Activated T-cell treated with anti-CD3 and anti-CD28 coated beads for 24 hours (primary cell): ENCODE measurements at places on chromosomes 3 and 15.

- DNase-seq: no peak
Measured at GRCh38 chr15:41876007-41876406, 17.8 kb downstream of the SPTBN5 start.

DNA sequence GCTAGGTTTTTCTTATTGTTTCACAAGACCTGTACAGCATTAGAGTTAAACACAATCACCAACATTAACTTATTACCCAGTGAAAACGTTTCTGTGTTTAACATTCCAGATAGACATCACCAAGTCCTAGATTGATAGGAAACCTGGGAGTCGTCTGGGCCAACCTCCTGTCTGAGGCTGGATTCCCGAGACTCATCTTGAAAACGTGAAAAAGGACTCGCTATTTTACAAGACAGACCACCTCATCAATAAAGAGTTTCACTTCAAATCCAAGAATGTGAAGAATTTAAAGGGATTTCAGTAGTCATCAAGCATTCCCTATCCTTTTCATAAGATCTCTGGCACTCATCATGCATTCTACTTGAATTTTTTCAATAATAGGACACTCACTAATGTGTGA, 626.6 kb downstream of the MCTP2 start:
- no peak for DNase-seq

GRCh38 chr3:5155241-5155640, 32.3 kb upstream of the EDEM1 start:
- no peak for DNase-seq

GRCh38 chr3:147925272-147925671, 516.1 kb downstream of the ZIC1 start:
- DNase-seq: no peak

DNA sequence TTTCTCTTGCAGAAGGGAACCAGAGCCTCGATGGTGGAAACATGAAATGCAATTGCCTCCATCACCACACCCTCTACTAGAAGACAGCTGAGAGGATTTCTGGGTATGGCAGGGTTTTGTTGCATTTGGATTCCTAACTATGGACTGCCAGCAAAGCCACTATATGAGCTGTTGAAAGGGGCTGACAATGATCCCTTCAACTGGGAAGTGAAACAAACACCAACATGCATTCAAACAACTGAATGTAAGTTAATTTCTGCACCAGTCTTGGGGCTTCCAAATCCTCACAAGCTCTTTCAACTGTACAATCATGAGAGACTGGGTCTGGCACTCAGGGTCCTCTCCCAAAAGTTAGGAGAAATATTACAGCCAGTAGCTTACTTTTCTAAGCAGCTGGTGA, 116.7 kb upstream of the PLCL2 start:
- DNase-seq: no peak

- DNase-seq: no peak
Measured at GRCh38 chr3:97793420-97794019, 28.3 kb upstream of the CRYBG3 start.

GRCh38 chr3:105158286-105158685, 208.4 kb upstream of the ALCAM start:
- DNase-seq: no peak

DNA sequence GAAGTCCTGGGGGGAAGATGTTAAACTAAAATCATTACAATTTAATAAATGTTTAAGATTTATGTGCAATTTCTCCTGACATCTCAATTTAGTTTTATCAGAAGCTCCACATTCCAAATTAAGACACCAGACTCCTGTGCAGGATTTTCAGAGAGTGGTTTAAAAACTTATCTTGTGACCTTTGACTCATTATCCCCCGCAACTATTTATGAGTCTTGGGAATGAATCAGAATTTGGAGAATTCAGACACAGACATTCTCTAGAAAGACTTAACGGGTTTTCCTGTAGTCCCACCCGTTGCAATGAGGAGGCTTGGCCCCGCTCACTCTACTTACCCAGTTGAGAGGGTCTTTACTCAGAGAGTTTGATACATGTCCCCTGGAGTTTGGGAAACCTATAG, 7.1 kb downstream of the OR5K2 start:
- no peak for DNase-seq

DNA sequence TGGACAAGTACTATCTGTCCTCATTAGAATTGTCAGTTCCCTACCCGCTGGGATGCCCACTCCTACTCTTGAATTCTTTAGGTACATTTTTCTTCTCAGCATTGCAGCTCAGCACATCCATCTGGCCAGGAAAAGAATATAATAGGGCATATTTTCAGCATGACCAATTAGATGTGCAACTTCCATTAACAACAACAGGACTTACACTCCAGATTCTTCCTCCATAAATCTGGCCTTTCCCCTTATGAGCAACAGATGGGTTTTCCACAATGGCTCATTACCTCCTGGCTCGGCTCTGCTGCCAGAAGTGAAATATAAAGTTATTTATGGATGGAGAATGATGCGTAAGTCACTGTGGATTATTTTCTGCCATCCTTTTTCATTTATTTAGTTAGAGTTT, 443.8 kb upstream of the TGFBR2 start:
- DNase-seq: no peak

- no peak for DNase-seq
Measured at GRCh38 chr3:101689286-101689685, 2.8 kb upstream of the RPL24 start.

DNA sequence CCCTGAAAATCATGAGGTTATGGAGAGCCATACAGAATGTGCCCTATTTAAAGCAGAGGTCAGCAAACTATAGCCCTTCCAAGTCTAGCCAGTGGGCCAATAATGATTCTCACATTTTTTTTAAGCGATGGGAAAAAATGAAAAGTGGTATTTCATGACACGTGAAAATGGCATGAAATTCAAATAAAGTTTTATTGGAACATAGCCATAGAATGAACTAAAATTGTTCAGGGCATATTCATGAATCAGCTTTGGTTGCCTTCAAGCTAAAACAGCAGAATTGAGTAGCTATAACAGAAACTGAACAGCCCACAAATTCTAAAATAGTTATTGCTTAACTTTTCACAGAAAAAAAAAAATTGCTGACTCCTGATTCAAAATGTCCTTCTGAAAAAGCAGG, 104.5 kb downstream of the TFG start:
- no peak for DNase-seq

DNA sequence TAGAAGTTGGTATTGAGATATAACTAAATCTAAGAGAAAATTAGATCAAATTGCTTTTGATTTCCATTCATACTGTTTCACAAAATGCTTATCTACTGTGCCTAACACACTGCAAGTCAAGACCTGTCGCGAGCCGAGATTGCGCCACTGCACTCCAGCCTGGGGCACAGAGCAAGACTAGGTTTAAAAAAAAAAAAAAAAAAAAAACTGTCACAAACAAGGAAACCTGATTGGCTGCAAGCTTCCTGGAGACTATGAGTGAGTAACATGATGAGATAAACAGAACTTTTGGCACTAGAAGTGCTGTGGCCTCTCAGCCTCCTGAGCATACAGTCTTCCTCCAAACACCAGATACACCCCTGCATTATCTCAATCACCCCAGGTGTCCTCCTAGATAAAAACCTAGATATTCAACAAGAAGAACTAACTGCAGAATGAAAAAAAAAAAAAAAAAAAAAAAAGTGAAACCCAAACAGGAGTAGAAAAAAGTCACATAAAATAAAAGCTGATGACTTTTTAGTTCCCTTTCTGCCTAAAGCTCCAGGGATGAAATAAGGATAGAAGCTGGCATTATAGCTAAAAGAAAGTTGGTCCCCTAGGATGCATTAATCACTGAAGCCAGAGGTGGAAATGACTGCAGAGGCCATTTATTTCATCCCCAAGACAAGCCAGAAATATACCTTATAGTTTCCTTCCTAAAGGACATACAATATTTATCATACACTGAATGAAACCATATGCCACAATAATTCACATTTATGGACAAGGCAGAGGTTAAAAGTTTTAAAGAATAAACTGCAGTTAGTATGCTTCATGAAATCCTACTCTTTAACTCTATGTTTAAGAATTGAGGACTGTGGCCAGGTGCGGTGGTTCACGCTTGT, 82.4 kb downstream of the P3H2 start:
- DNase-seq: no peak

DNA sequence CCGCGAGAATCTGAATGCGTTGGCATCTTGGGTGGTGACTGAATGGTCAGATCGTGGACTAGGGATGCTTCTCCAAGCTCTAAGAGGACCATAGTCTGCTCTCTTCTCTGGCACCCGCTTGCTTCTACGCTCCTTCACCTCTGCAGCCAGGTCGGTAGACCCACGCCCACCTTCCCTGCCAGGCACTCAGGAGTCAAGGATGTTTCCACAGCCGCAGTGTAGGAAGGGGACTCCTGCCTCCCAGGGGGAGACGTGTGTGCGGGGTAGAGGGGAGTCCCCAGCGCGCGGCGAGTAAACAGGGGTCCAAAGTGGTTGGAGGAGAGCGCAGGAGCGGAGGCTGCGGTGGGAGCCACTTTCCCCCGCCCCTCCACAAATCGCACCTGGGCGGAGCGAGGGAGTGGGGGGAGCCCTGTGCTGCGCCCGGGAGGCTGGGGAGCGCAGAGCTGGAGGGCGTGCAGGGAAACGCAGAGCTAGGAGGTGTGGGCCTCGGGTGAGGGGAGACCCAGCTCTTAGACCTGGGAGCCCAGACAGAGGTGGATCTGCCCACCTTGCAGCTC, 1.7 kb downstream of the LRRC3B start:
- DNase-seq: no peak

- no peak for DNase-seq
Measured at GRCh38 chr15:98375513-98376340, 272.6 kb upstream of the IGF1R start.

DNA sequence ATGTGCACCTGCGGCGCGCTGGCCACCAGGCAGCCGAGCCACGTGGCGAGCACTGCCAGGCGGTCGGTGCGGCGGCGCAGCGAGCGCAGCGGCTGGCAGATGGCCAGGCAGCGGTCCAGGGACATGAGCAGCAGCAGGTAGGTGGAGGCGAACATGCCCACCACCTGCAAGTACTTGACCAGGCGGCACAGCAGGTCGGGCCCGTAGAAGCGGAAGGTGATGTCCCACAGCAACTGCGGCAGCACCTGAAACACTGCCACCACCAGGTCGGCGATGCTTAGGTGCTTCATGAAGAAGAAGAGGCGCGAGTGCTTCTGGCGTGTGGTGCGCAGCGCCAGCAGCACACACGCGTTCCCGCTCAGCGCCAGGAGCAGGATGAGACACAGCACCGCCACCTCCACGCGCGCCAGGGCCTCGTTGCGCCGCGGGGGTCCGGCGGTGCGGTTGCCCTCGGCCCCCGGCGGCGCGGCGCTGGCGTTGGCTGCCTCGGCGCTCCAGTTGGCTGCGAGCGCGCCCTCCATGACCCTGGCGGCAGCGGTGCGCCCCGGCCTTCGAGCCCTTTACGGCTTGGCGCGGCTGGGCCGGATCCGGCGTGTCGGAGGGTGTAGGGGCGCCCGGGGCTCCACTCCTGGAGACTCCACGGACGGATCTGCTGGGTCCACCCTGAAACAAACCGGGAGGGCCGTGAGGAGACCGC, 1.6 kb downstream of the OXTR start:
- DNase-seq: no peak

DNA sequence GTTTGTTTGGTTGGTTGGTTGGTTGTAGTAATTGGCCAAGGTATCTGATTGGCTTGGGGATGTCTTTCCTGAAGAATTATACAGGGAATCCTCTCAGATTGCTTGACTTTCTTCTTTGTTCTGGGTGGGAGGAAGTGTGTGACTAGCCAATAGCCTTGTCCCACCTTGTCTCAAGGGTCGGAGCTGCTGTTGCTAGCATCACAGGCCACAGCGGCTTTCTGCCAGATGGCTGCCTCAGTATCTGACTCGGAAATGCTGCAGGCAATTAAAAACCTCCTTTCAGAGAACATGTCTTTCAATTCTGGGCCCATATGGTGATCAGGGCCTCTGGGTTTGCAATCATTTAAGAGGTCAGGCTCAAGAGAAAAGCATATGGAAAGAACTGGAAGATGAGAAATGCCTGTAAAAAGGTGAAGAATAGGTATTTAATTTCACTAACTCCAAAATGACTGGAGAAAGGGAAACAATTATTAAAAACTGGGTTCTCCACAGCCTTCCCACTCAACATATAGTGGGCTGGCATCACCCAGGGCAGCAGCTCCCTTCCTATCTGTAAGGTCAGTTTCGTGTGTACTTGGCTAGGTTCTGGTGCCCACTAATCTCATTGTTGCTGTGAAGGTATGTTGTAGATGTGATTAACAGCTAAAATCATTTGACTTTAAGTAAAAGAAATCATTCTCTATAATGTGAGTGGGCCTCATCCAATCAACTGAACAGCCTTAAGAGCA, 32.4 kb downstream of the TGFBR2 start:
- no peak for DNase-seq

- no peak for DNase-seq
Measured at GRCh38 chr3:153137626-153138025, 24.4 kb upstream of the RAP2B start.

DNA sequence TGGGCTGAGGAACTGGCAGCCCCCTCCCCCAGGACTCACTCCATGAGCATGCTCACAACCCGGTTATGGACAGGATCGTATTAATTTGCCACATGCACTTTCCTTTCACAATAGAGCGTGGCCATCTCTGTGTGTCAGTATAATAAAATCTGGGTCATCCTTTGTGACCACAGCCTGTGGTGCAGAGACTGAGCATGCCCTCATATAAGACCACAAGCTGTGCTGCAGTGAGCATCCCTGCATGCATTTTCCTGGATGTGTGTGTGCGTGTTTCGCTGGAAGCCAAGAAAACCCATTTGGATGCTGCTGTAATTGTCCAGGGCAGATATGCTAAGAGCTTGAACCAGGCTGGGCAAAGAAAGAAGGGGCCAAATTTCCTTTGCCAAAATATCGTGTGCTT, 39.7 kb downstream of the CYP11A1 start:
- no peak for DNase-seq

DNA sequence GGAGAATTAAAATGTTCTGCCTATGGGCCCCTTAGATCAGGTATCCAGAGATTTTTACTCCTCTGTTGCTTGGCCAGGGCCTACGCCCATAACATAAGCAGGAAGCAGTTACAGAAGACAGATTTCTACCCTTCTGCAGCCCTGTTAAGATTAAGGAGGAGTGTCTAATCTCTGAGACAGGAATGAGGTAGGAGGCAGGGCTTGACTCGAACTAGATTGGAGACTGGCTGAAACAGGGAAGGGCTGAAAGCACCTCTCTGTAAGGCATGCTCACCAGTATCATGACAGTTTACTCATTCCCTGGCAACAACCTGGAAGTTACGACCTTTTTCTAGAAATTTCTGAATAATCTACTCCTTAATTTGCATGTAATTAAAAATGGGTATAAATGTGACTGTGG, 16.7 kb downstream of the PLA2G4D start:
- no peak for DNase-seq

- no peak for DNase-seq
Measured at GRCh38 chr3:37214076-37214475, 39.7 kb upstream of the LRRFIP2 start.

- no peak for DNase-seq
Measured at GRCh38 chr3:141174674-141175073, 57.0 kb upstream of the PXYLP1 start.

- no peak for DNase-seq
Measured at GRCh38 chr3:38115645-38116427, 21.1 kb downstream of the ACAA1 start.

- DNase-seq: no peak
Measured at GRCh38 chr3:112143689-112144088, 10.6 kb upstream of the GCSAM start.
